ENCODE measurements at places on chromosomes 12 and 14.

DNA sequence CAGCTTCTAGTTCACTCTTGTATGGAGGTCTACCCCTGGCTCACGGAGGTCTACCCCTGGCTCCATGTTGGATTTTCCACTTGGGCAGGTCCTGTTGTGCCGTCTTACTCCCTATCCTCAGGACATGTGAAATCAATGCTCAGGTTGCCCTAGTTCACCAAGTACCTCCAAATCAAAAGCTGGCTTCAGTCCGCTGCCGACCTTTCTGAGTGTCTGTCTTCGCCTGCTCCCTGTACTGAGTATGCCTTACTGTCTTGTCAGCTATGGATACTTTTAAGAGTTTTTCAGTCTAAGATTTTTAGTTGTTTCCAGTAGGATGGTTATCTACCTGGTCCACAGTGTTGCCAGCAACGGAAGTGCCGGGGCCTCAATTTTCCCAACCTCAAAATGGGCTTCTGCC is 40.1 kb upstream of the BCL11B start:
- DNase-seq = no peak

DNA sequence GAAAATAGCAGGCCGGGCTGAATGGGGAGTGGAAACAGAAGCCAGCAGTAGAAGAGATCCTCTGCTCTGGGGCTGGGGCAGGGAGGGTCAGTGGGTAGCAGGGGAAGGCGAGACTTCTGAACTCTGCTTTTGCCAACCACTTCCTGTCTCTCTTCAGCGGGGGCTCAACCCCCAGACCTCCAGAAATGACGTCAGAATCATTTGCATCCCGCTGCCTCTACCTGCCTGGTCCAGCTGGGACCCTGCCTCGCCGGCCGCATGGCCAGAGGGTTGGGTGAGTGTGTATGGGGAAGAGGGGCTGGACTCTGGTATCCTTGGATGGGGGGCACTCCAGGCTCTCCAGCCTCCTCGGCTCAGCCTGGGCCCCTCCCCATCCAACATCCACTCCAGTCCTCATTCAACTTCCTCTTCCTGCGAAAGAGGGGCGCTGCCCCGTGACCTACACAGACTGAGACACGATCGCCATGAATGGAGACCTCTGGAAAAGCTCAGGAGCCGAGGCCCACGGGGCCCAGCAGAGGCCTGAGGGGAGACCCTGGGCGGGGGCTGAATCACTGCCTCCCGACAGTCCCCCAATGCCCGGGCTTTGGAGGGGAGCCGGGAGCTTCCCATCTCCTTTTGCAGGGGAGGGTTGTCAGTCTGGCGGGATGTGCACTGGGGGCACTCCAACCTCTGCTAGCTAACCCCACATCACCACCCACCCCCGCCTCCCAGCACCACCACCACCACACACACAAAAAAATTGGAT is 458 bp upstream of the HOXC4 start:
- no peak for DNase-seq

GRCh38 chr12:80142640-80143039 is 43.3 kb downstream of the OTOGL start:
- no peak for DNase-seq

DNA sequence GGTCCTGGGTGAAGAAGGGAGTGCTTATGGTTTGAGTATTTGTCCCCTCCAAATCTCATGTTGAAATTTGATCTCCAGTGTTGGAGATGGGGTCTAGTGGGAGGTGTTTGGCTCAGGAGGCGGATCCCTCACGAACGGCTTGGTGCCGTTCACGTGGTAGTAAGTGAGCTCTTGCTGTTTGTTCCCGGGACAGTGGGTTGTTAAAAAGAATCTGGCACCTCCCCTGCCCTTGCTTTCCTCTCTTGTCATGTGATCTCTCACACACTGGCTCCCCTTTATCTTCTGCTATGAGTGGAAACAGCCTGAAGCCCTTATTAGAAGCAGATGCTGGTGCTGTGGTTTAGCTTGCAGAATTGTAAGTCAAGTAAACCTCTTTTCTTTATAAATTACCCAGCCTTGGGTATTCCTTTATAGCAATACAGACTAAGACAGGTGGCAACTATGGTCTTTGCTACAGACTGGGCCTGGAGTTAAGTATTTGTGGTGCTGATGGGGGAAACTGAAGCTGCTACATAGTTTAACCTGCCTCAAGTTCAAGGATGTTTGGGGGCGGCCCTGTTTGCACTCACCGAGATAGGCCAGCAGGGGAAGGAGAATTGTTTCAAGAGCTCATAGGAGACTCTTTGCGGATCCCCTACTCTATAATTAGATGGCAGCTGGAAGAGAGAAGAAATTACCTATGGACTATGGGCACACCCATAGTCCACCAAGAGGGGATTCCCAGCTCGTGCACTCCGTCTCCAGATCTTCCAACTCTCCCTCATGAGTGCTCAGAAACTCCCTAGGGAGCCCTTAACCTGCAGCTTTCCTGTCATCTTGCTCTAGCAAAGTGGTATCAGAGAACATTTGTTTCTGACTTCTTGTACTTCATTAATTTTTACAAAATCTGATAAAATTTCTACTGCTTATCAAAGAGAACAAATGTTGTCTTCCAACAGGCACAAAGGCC is 164.6 kb downstream of the SLC15A5 start:
- no peak for DNase-seq

DNA sequence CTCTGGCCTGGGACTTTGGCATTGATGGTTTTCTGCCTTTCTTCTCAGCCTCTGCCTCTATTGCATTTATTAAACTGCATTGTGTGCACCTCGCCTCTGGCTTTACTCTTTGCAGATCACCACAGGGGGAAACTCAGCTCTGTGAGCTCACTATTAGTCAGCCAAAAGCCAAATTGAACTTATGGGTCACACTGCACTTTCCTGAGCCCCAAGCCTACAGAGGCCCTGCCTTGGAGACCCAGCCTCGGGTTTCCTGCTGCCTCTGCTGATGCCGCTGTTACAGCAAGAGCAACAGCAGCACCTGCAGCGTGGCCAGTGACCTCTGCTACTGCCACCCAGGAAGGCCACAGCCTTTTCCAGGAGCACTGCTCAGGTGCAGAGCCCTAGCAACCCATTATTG is 122.5 kb downstream of the DAD1 start:
- DNase-seq = no peak

DNA sequence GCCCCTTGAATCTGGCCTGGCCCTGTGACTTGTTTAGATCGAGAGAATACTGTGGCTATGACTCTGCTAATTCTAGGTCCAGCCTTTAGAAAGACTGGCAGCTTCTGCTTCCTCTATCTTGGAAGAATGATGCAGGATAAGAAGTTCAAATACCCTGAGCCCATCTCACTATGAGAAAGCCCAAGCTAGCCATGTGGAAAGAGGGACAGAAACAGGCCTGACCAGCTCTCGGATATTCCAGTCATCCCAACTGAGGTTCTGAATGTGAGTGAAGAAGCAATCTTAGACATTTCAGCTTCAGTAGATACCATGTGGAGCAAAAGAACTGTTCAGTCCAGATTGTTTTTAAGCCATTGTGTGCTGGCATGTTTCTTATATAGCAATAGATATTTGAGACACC is 17.3 kb upstream of the KRR1 start:
- no peak for DNase-seq

- no peak for DNase-seq
Observed at GRCh38 chr14:66698503-66698902, 190.6 kb downstream of the GPHN start.

DNA sequence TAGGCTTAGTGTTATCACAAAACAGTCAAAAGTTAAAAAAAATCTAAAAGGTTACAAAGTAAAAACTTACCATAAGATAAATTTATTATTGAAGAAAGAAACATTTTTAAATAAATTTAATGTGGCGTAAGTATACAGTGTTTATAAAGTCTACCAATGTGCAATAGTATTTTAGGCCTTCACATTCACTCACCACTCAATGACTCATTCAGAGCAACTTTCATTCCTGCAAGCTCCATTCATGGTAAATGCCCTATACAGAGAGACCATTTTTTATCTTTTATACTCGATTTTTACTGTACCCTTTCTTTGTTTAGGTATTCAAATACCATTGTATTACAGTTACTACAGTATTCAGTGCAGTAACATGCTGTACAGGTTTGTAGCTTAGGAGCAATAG is 124.5 kb downstream of the ANO4 start:
- DNase-seq = no peak

DNA sequence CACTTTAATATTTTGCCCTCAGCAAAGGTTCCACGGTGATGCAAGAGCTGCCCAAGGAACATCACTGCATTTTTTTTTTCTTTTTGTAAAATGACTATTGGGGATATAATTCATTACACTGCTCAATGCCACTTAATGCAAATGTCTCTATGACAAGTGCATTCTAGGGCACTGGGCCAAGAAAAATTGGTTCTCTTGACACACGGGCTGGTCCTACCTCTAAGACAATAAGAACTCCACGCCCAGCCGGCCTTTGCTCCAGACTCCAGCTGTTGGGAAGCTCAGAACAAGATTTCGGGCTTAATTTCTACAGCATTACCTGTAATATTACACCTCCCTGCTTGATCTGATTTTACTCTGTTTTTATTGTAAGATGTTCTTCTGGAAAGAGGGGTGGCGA is 48.8 kb upstream of the VRK1 start:
- no peak for DNase-seq

DNA sequence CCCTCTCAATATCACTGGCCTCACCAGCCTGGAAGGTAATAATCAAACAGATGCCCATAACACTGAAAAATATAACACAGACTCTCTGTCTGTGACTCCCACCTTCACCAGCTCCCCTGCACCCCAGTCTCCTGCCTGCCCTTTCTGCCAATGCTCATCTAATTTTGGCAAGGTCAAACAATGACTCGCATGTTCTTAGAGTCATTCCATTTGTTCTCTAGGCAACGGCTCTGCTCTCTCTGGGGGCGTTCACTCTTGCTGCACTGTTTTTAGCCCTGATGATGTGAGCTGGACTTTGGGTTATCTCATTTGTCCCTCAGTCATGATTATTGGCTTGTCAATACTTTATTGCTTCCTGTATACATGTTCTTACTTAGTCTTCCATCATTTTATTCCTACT is 691.8 kb downstream of the FLRT2 start:
- DNase-seq = peak; percentile 36

GRCh38 chr14:93725002-93725582 is 63.2 kb downstream of the PRIMA1 start:
- DNase-seq = no peak

- no peak for DNase-seq
Observed at GRCh38 chr12:48156652-48157017, 680 bp downstream of the ASB8 start.

GRCh38 chr12:46722394-46723185 is 103.2 kb downstream of the SLC38A4 start:
- peak; percentile 42 for DNase-seq

GRCh38 chr12:117311-117710 is 50.7 kb downstream of the IQSEC3 start:
- DNase-seq = no peak

DNA sequence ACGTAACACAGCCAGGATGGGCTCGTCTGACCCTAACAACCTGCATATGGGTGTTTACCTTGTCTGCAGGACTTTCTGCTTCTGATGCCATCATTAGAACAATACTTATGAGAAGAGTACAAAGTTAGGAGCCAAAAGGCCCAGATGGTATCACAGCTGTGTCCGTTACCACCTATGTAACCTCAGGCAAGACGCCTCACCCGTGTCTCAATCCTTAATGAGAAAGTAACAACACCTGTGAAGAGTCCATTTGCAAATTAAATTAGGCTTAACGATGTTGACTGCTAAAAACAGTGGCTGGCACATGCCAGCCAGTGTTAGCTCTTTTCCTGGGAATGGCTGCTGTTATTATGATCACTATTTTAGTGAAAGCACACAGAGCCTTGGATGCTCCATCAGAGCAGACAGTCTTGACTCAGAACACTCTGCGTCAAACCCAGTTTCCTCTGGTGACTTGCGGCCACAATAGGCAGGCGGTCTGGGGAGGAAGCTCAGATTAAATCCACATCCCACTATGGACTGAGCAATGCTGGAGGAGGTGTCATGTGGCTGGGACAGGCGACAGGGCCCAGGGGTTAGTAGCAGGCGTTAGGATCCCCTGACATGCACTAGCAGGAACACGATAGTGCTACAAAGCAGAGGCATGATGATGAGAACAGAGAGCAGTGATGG is 125.3 kb downstream of the SLC15A4 start:
- DNase-seq = no peak

DNA sequence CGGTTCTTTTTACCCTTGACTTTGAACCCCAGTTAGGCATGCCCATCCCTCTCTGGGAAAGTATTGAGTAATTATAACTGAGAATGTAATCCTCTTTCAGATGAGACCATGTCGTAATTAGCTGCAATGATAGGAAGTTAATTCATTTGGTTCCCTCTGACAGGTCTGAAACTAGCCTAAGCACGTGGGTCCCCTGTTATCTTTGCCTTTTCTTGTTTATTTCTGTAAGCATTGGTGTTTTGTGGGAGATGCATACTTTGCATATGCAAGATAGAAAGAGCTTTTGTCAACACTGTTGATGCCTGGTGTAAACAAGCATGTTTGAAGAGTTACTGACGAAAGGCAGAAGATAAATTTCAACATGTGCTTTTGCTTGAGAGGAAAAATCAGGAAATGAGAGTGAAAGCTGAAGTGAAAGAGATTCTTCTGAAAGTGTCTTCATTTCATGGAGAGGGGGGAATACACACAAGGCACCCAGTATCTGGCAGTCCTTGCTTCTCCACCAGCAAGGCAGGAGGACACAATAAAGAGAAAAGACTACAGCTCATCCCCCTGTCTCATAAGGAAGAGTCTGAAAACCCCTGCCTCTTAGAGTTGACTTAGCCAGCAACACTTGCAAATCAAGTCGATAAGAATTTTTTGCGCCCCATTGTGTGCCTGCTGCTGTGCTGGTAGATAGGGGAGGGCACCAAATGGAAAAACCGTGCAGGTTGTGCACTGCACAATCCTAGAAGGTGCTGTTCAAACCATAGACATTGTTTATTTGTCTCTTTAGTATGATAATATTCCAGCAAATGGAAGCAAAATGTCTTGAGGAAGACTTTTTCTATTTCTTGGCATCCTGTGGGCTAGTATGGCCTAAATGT is 77.8 kb downstream of the SLC24A4 start:
- DNase-seq = no peak

Data from SHP77 treated with DMSO at 0.1 percent for 48 hours (cell line).